ENCODE measurements at places on chromosomes 7 and 10.

DNA sequence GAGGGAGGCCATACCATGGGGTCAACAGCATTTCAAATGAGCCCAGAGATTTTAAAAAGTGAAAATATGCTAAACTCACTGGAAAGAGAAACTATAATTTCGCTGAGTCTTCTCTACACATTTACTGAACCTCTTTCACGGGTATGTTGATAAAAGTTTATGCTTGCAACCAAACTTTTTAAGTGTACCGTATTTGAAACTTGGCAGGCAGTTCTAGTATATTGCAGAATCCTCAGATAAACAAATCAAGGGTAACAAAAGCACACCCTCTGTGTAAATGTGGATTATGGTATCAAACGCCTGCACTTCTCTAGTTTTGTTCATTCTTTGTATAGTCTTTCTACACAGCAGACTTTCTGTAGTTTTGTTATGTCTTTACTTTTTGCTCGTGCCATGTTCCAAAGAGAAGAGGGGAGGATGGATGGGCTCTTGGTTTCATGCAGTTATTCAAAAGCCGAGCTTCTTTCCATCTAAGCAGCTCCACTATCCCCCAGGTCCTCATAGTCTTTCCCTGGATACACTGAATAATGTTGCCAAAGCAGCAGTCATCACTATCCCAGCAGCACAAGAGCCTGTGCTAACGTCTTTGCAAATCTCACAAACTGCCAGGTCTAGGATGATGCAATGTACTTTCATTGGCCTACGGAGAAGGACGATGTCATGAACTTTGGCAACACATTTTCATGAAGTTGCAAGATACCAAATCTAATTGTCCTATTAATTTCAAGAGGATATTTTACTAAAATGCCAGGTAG is 131.2 kb downstream of the MPP7 start:
- no peak for DNase-seq
- H3K4me1 ChIP-seq = peaks cover 7% of the 10 kb centered on the region
- no peak overlapping the region for H3K4me3 ChIP-seq
- no peak overlapping the region for H3K27ac ChIP-seq
- H3K36me3 ChIP-seq = no peaks in the 10 kb centered on the region

- H3K36me3 ChIP-seq = peaks cover 6% of the 10 kb centered on the region
- DNase-seq = peak; percentile 62
- peak overlapping the region; percentile 98 for H3K27ac ChIP-seq
- H3K4me3 ChIP-seq = peak overlapping the region; percentile 94
- H3K4me1 ChIP-seq = peaks cover 49% of the 10 kb centered on the region
- peaks cover 16% of the 10 kb centered on the region for H3K27me3 ChIP-seq
Observed at GRCh38 chr10:22251751-22252223, 34.0 kb upstream of the EBLN1 start.

- H3K27me3 ChIP-seq = no peaks in the 10 kb centered on the region
- H3K4me1 ChIP-seq = no peaks in the 10 kb centered on the region
Observed at GRCh38 chr10:20648263-20648874, 248.7 kb downstream of the NEBL start.

- no peak overlapping the region for H3K27ac ChIP-seq
- H3K4me3 ChIP-seq = no peak overlapping the region
- no peak for DNase-seq
- no peaks in the 10 kb centered on the region for H3K36me3 ChIP-seq
Observed at GRCh38 chr7:157032128-157032527, 21.7 kb upstream of the MNX1 start.

- no peak for DNase-seq
- no peaks in the 10 kb centered on the region for H3K27me3 ChIP-seq
- no peak overlapping the region for H3K27ac ChIP-seq
- no peaks in the 10 kb centered on the region for H3K4me1 ChIP-seq
- H3K4me3 ChIP-seq = no peak overlapping the region
- H3K36me3 ChIP-seq = peaks cover 4% of the 10 kb centered on the region
Observed at GRCh38 chr7:133535308-133535707, 282.4 kb downstream of the EXOC4 start.

DNA sequence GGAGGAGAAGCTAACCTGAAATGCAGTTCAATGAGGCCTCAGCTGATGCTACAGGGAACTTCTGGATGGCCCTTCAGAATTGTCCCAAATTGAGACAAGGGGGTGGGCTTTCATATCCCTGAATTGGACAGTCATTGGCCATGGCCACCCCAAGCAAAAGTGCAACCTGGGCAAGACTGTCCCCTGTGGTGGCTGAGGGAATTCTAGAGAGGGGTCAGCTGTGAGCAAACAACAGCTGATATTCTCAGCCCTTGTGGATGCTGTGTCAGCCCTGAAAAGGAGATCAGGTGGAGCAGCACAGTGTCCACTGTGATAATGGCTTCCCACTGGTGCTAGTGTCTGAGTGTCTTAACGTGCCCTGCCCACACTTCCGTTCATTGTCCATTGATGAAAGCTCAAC is 76.6 kb downstream of the SLC16A9 start:
- no peaks in the 10 kb centered on the region for H3K36me3 ChIP-seq
- H3K4me1 ChIP-seq = no peaks in the 10 kb centered on the region
- no peak for DNase-seq
- H3K27ac ChIP-seq = no peak overlapping the region
- peaks cover 3% of the 10 kb centered on the region for H3K27me3 ChIP-seq

DNA sequence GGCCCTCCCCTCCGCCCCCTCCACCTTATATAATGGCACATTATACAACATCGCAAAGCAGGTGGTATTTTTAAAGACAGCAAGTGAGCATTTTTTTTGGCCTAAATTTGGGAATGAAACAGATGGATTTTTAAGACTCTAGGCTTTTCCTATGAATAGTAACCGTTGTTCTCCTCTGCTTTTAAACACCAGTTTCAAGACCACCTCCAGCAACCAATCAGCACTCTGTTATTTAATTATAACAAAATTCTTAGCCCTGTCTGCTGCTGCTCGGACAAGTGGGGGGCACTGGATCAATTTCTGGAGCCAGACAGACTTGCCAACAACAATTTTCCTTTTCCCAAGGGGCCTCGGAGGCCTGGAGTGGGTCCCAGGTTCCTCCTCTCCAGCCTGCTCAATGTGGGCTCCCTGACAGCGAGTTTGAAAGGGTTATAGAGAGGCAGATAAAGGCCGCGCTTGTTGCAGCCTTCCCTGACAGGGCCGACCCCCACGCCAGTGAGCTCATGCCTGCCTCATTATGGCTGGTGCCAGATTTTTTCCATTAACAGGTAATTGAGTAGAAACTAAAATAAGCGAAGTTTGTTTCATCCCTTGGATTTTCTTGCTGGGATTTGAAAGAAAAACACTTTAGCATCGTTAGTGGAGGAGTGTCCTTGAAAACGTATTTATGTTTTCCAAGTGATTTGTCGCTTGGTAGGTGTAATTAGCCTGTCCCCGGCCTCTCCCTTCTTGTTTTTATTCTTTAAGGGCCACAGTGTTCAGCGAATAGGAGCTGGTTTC is 227.3 kb downstream of the TCF7L2 start:
- H3K36me3 ChIP-seq = no peaks in the 10 kb centered on the region
- H3K27me3 ChIP-seq = no peaks in the 10 kb centered on the region
- no peak overlapping the region for H3K27ac ChIP-seq
- no peak overlapping the region for H3K4me3 ChIP-seq
- no peak for DNase-seq
- H3K4me1 ChIP-seq = no peaks in the 10 kb centered on the region

DNA sequence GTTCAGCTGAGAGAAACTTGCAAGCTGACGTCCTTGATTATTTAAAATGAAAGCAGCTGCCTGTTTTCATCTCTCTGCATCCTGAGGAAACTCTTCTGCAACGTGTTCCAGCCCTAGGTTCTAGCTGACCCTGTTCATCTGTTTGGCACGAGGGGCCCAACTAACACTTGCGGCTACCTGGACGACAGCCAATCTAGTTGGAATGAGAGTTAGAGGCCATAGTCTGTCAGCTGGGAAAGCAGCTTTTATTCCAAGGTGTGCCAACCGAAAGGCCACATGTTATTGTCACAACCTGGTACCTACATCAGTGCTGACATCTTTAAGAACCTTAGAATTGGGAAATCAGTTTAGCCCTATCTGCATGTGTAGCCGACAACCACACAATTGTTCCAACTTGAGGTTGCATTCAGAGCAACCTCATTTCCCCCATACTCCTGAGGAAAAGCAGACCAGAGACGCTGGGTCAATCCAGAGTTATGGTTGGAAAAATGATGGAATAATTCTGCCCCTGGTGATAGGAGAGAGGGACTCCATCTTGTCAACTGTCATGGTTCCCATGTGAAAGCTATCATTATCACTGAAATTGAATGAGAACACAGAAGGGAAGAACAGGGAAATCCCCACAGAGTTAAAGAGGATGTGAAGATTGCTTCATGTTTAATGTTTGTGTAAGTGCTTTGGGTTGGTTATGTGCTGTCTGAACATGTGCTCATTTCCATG is 121.6 kb downstream of the EGFR start:
- no peaks in the 10 kb centered on the region for H3K36me3 ChIP-seq
- peaks cover 12% of the 10 kb centered on the region for H3K27me3 ChIP-seq
- H3K27ac ChIP-seq = no peak overlapping the region

DNA sequence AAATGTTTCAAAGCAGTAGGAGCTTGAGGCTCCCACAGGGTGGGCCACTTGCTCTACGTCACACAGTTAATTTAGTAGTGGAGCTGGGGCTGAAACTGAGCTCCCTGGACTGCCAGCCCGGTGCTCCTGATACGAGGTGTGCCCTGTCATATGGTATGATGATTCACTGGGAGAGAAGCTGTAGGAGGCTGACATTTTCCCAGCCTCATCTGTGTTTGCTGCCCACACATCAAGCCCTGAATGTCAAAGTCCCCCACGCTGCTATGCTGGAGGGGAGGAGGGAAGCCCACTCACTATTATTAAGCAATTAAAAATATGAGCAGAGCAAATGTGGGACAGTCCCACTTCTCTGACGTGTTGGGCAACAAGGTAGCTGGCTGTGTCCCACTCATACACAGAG is 81.2 kb upstream of the SORCS3 start:
- DNase-seq = no peak
- H3K27me3 ChIP-seq = peaks cover 11% of the 10 kb centered on the region
- no peaks in the 10 kb centered on the region for H3K36me3 ChIP-seq
- H3K4me3 ChIP-seq = no peak overlapping the region

- DNase-seq = no peak
- no peaks in the 10 kb centered on the region for H3K27me3 ChIP-seq
- H3K36me3 ChIP-seq = no peaks in the 10 kb centered on the region
- peaks cover 21% of the 10 kb centered on the region for H3K4me1 ChIP-seq
- no peak overlapping the region for H3K4me3 ChIP-seq
Observed at GRCh38 chr7:36659172-36659516, 65.2 kb downstream of the AOAH start.

DNA sequence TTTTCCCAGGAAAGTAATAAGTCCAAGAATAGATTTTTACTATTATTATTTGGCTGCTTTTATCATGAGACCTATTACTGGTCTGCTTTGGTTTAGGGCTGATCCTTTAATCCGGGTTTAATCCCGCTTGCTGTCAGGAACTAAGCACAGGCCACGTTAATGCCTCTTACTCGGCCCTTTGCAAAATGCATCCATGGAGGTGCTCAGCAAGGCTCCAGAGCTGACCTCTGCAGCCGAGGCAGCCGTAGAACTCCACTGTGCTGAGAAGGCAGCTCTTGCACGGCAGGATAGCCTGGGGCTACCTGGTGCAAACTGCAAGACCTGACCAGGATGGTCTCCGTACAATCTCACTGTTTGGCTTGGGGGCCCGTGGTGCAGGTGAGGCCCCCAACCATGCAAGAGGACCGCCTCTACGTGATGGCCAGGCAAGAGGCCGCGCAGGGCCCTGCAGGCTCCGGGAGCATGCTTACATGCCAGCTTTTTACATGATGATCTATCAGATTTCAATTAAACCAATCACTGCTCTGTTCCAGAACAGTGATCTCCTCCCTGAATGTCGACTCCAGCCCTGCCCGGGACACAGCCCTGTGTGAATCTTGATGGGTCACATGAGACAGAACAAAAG is 10.4 kb upstream of the CALML3 start:
- no peak for DNase-seq
- no peak overlapping the region for H3K27ac ChIP-seq
- H3K4me3 ChIP-seq = no peak overlapping the region
- H3K27me3 ChIP-seq = peaks cover 5% of the 10 kb centered on the region

DNA sequence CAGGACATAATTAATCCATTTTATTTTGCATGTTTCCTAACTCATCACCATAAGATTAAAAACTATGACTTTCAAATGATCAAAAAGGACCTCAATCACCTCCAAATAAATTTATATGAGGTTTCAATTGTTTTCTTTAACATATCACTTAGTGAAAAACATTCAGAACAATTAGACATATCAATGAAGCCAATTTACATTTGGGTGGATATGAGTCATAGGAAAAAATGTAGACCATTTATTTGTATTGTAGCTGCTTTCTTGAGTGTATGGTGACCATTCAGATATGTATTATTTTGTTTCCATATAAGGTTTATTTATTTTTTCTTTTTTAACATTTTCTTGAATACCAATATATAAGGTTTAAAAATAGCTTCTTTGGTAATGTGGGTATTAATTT is 13.3 kb upstream of the EXOC6 start:
- H3K4me3 ChIP-seq = no peak overlapping the region
- H3K4me1 ChIP-seq = peaks cover 12% of the 10 kb centered on the region
- H3K27ac ChIP-seq = no peak overlapping the region
- H3K27me3 ChIP-seq = no peaks in the 10 kb centered on the region
- no peaks in the 10 kb centered on the region for H3K36me3 ChIP-seq
- no peak for DNase-seq

DNA sequence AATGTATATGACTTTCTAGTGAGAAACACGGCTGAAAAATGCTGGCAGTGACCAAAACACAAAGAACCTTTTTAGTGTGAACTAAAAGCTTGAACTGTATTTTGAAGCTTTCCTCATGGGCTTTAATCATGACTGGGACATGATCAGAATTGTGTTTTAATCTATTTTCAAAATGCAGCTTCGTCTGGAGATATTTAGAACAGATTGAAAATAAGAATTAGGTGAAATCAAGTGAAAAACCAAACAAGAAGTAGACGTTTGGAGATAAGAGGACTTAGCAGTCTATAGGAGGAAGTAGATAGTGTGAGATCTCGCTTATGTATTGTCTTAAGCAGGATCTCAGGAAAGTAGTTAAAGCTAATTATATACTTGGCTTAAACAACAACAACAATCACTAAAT is 865.4 kb upstream of the MBL2 start:
- H3K36me3 ChIP-seq = no peaks in the 10 kb centered on the region
- no peak overlapping the region for H3K4me3 ChIP-seq
- H3K27ac ChIP-seq = no peak overlapping the region
- H3K4me1 ChIP-seq = no peaks in the 10 kb centered on the region

DNA sequence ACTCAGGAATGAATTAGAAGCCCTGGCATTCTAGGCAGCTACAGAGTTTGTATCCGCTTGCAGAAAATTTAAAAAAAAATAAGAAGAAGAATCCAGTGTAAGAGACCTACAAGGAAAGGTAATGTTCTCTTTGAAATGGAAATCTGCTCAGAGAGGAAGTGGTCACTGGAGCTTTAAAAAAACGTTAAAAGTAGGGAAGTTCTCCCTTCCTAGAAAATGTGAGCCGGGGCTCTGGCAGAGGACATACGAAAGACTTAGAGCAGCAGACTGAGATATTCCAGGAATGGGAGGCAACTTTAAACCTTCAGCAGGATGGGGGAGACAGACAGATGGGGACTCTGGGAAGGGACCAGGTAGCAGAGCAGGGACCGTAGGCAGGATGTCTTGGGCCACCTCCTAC is 149.4 kb upstream of the NPS start:
- H3K27me3 ChIP-seq = no peaks in the 10 kb centered on the region
- H3K36me3 ChIP-seq = no peaks in the 10 kb centered on the region
- no peak overlapping the region for H3K4me3 ChIP-seq
- no peaks in the 10 kb centered on the region for H3K4me1 ChIP-seq
